ENCODE measurements at places on chromosomes 12 and 14. TPM values are rescaled to one million over a fixed set of nuclear protein-coding genes. Genes with fewer than 3 reads are reported as not detected.

Gene LRFN5
- total RNA-seq = not detected

- no peak for DNase-seq
- no peaks in the 10 kb centered on the region for H3K36me3 ChIP-seq
- peaks cover 15% of the 10 kb centered on the region for H3K27me3 ChIP-seq
- no peak overlapping the region for H3K27ac ChIP-seq
Observed at GRCh38 chr14:55913324-55914025, 204.7 kb upstream of the PELI2 start.

Gene CEBPE
- total RNA-seq = not detected

DNA sequence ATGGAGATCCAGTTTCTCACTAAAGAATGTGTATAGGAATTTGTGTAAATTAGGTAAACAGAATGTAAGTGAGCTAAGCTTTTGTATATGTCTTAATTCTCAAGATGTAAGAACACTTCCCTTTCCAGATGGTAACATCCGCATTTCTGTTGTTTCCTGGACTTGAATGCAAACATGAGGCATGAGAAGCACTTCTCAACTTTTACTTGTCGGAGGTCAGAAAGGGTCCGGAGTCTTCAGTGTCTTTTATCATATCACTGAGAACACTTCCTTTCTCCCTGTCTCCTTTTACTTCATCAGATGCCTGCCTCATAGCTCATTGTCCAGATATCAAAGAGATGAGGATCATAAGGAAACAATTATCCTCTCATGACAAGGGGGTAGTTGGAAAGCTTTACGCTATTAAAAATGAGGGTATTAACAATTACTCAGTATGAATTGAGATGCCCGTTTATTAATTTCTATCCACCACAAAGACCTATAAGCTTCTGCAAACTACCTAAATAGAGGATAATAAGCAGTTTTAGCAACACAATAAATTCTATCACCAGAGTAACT is 214.1 kb upstream of the FLRT2 start:
- no peak for DNase-seq
- no peaks in the 10 kb centered on the region for H3K27me3 ChIP-seq
- H3K36me3 ChIP-seq = no peaks in the 10 kb centered on the region

Gene KRT2
- total RNA-seq = not detected

- H3K4me3 ChIP-seq = 0 out of 2 replicates have a peak overlapping the region, but pooled peaks have one; percentile 9
- H3K4me1 ChIP-seq = peaks cover 32% of the 10 kb centered on the region
Observed at GRCh38 chr12:109951751-109952150, 44.4 kb downstream of the GIT2 start.

- H3K4me1 ChIP-seq = no peaks in the 10 kb centered on the region
- no peaks in the 10 kb centered on the region for H3K27me3 ChIP-seq
- H3K4me3 ChIP-seq = no peak overlapping the region
- no peak for DNase-seq
- H3K27ac ChIP-seq = no peak overlapping the region
Observed at GRCh38 chr14:44352201-44352600, 154.9 kb downstream of the FSCB start.

Gene KCNC2
- not detected for total RNA-seq
